NCI-H510A treated with DMSO at 0.1 percent for 48 hours (cell line): ENCODE measurements at places on chromosomes 3 and 15.

DNA sequence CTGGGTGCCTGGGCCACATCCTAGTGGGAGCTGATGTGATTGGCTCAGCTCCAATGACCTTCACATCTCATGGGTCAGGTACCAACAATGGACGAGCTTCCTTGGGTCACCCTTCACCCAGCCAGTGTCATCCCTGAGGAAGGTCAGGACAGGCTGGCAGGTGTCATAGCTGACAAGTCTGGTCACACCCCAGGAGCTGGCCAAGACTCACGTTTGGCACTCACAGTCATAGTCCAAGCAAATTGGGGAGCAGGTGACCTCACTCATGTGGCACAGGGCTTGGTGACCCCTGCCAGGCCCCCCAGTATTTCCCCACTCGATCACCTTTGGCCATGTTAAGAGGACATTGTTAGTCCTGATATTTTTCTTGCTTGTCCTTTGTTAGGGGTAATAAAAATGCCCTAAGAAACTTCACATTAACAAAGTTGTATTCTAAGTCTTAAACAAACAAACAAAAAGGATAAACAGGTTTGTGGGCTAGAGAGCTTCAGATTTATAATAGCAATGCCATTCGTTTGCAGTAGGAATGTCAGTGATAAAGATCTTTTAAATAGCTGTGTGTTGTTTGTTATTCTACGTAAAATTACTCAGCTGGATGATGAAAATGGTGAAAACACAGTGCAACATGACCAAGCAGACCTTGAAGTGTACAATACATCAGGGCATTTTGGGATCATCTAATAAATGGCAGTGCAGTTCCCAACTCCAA lies 79.5 kb upstream of the POMGNT2 start:
- DNase-seq = no peak

DNA sequence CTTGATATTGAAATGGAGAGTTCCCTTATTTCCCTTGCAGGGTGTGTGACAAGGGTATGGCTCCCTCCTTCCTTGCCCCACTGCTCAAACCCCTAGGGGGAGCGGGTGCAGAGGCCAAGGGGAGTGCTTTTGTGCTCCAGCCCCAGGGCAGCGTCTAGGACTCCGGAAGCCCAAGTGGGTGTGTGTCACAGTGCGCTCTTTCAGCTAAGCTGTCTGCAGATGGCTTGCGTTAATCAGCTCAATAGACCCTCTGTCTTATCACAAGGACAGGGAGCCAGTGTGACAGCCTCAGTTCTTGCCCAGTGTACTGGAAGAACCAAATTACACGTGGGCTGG lies 523.6 kb upstream of the LMCD1 start:
- no peak for DNase-seq

DNA sequence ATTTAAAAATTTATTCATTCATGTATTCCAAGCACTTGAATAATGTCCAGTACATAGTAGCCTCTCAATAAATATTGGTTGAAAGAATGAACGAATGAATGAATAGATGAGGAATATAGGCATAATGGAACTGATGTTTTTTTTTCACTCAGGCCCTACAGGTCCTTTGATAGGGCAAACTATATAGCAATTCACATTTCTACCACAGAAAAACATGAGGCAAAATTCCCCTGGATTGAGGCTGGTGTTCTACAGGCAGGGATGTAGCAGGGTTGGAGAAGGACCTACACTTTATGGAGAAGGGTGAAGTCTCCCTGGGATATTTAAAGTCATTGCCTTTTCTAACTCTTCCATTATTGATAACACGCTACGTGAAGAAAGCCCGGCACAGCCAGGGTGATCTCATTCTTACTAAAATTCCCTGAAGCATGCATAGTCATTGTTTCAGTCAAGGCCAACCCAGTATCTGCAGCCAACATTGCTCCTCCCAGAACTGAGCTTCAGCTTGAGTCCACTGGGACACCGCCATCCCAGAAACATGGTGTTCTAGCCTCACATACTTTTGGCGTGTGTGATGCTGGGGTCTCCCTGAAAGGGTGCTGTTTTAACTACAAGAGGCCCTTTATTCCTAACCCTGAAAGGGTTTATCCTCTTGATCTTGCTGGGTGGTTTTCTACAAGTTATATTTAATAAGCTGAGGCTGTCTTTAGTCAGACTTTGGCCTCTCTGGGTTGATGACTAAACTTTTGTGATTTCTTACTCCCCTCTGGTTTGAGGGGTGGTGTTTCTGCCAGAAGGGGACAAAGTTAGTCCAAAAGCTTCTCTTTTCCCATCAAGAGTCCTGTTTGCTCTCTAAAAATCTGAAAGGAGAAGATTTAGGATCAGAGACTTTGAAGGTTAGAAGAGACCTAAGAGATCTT lies 25.9 kb upstream of the FBN1 start:
- no peak for DNase-seq

DNA sequence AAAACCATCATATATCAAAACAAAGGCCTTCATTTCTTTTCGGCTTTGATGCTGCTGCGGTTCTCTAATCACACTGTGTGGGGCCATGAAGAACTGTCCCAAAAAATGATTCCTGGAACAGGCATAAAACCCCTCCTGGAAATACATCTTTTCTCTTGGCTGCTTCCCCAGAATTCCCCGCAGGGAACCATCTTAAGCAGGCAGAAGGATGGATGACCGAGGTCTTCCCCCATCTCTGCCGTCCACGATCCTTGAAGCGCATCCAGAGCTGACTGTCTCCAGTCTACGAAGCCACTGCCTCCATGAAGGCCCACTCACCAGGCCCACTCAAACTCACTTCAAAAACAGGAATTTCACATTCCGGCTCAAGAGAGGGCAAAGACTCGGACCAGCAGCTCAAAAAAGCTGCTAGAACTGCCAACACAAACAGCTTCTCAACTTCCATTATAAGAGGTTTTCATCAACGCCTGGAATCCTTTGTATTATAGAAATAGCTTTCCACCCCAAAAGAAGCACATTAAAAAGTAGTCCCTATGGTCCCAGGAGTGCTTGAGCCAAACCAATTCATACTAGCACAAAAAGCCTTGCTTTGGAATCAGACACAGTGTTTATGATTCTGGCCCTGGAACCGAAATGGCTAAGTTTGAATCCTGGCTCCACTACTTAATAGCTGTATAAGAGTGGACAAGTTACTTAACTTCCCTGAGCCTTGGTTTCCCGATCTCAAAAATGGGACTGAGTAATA lies 487.5 kb upstream of the WNT5A start:
- DNase-seq = no peak

- no peak for DNase-seq
Observed at GRCh38 chr3:126304704-126305103, 52.5 kb downstream of the KLF15 start.

DNA sequence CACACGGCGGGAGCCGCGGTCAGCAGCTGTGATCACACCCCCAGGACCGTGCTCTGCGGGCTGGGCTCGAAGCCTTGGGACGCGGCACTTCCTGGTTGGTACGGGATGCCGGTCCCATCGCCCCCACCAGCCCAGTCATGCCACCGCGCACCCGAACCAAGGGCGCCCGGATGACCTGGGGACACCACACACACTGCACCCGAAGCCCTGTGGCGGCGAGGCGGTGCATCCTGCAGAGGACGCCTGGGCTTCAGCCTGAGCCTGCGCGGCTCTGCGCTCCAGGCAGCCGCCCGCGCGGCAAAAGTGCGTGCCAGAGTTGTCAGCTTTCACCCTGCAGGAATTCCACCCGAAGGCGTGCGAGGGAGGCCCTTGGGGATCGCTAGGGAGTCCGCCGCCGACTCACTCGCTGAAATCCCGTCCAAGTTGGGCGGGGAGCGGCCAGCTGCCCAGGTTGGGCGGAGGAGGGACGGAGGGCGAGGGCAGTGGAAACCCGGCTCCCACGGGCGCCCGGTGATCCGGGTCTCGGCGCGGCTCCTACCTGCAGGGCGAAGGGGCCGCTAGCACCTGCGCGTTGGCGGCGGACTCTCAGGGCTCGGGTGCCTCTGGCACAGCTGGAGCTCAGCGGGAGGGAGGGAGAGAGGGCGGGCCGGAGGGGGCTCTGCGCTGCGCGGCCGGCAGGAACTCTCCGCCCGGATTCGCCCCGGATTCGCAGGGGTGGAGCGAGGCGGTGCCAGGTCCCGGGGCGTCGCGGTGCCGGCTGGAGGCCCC lies at the start of gene PLD1:
PLD1 (minus strand) TSS at position 623 of the 768 bp plus-strand sequence. CDS start 72,432 bp downstream, outside the sequence.
- DNase-seq = peak; percentile 86

DNA sequence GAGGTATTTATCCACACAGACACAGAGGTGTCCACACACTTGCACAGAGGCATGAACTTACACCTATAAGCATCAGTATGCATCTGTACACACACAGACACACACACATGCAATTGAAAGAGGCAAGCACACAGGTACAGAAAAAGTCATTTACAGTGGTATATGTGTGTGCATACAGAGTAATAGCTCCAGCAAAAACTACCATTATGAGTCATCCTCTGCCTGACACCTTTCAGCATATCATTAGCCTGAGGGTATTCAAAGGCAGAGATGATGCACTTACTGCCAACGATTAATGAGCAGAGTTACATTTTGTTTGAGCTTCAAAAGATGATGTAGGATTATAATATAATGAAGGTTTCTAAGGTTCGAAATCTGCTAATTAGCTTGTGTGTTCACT lies 100.3 kb upstream of the TPRG1 start:
- DNase-seq = no peak

GRCh38 chr15:99403597-99403996 lies 152.3 kb downstream of the LRRC28 start:
- no peak for DNase-seq

DNA sequence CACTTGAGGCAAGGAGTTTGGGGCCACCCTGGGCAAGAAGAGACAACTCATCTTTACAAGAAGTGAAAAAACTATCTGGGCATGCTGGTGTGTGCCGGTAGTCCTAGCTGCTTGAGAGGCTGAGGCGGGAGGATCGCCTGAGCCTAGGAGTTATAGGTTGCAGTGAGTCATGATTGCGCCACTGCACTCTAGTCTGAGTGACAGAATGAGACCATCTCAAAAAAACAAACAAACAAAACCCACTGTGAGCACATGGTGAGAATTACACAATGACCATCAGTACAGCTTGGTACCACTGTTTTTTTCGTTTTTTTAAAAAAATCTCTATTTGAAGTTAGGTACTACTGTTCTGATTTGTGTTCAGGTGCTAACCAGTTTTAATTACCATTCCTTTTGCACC lies 13.6 kb downstream of the VPS39 start:
- DNase-seq = no peak

DNA sequence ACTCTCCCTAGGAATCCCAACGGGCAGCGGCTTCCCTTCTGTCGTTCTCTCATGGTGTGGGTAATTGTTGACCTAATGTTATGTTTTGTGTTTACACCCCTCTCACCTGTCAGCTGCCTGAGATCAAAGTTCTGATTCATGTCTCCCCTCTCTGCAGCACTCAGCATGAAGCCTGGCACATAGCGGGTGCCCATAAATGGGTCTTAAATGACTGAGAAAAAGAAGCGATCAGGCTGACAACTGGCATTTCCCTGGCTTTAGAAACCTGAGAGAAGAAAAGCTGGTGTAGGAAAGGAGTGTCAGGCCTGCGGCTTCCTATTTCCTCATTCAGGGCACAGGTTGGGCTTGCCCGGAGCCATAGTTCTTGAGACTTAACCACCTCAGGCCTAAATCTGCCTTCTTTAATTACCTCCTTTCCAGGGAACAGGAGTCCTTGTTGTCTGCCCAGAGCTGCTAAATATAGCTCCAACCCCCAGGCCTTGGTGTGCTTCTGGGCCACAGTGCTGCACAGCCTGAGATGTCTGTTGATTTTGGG lies 31.8 kb downstream of the LPP start:
- peak; percentile 70 for DNase-seq

GRCh38 chr3:143793971-143794370 lies 54.3 kb downstream of the SLC9A9 start:
- DNase-seq = no peak

GRCh38 chr15:59616379-59616778 lies 4.8 kb downstream of the GCNT3 start:
- no peak for DNase-seq

DNA sequence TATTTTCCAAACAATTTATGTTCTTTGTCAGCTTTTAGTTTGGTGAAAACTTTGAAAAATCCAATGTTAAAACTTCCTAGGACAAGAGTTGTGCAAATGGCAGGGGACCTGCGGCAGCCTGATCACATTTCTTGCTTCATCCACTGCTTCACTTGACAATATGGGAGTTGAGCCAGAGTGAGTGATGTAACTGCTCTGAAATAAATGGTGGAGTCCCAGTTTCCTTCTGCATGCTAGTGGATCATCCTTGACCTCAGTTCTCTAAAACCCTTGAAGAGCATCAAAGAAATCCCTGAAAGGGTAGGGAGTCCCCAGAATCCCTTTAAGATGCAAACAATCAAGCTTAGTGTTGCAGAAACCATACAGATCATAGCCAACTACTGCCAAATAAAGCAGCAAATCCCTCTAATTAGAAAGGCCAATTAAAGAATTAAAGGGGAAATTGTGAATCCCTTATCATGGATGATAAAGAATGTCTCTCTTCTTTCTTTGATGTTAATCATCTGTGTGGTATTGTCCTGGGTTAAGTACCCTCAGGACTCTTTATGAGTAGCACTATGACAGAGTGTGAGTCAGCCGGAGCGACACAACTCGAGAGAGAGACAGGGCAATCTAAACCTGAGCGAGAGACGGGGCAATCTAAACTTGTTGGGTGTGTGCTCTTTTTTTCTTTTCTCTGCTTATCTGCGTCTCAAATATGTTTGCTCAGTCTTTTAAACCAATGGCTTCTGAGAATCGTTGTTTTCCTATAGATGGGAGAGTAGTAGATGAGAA lies 41.8 kb upstream of the GAP43 start:
- DNase-seq = no peak

GRCh38 chr3:107284612-107285011 lies 92.6 kb upstream of the CCDC54 start:
- no peak for DNase-seq

DNA sequence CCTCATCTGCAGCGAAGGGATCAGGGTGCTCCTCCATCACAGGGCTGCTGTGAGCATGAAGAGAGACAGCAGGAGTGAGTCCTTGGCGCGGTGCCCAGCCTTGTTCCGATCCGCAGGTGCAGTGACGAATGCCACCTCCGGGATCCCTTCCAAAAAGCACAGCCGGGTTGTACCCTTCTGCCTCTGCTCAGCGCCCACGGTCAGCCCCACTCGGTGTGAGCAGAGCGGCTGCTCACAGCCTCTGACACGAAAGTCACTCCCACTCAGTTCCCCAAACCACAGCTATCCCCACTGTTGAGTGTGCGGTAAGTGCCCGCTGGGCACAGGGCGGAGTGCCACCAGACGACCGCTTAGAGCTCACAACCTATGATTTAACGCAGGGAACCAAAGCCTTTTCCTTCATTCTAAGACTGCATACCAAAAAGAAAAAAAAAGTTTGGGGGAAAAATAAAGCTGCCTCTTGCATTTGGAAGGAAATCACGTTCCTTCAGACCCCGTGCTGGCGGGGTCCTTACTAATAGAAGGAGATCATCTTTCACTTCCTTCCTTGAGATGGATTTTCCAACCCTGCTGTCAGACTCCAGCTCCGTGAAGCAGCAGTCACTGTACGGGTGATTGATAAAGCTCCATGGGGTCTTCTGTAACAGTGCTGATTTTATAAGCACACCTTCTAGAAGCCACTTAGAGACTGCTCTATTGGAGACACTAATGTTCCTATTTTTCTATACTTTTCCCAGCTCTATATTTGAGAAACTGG lies 34.7 kb upstream of the TUBGCP5 start:
- DNase-seq = peak; percentile 73
